ENCODE measurements at places on chromosomes 5 and 9.

- no peak for DNase-seq
Measured at GRCh38 chr9:114690308-114690707, 8.3 kb upstream of the TEX48 start.

DNA sequence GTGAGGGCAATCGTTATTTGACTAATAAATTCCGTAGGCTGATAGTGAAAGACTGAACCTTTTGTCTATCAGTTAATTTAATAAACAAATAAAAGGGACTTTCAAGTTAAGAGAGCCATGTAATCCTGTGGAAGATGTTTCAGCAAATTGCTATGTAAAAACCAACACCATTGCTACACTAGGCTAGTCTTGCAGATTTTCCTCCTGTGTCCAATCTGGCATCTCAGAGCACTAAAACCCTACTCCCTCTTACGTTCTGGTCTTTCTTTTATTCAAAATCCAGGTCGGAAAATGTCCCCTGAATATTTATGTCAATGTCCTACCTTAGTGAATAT lies 478.8 kb upstream of the TNC start:
- DNase-seq: no peak

DNA sequence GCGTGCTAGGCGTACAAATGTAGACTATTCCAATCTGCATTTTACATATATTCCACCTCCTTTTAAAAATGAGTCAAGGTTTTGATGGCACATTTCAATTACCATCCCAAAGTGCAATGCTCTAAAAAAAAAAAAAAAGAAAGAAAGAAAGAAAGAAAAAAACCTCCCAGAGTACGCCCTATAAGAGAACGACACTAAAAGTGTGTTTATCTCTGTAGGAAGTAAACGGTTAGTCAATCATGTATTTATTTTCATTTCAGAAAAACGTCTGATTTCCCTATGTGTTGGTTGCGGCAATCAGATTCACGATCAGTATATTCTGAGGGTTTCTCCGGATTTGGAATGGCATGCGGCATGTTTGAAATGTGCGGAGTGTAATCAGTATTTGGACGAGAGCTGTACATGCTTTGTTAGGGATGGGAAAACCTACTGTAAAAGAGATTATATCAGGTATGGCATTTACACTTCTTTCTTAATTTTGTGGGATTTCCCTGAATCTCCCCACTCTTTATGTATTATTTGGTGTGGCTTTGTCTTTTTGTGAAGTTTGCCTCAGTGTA lies 1.1 kb downstream of the ISL1 start:
- DNase-seq: no peak

DNA sequence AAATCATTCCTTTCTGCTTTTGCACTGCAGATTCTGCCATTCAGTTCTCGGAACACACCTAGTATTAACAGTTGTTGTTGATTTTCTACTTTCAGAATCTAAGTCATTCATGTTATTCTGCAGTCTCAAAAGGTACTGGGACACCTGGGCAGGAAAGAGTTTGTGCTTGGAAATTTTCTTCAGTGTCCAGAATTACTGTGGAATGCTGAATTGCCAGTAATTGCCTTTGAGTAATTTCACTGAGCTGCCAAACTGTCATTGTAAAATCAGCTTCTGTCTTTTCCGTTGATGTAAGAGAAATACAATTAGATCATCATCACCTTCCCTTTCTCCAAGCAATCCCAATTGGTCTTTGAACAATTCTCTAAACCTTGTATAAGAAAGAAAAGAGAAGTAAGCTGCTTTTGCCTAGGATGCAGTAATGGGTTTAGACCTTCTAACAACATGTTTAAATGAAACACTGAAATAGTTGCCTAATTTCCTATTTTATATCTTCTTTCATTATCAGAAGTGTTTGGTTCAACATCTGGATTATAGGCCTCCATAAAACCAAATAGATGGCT lies 75.7 kb upstream of the TGFBR1 start:
- DNase-seq: no peak

DNA sequence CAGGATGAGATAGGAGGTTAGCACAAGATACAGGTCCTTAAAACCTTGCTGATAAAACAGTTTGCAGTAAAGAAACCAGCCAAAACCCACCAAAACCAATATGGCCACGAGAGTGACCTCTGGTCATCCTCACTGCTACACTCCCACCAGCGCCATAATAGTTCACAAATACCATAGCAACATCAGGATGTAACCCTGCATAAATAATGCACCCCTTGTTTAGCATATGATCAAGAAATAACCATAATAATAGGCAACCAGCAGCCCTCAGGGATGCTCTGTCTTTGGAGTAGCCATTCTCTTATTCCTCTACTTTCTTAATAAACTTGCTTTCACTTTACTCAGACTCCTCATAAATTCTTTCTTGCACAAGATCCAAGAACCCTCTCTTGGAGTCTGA lies 86.9 kb upstream of the PRSS3 start:
- no peak for DNase-seq

GRCh38 chr5:40503439-40503838 lies 176.3 kb upstream of the PTGER4 start:
- no peak for DNase-seq

DNA sequence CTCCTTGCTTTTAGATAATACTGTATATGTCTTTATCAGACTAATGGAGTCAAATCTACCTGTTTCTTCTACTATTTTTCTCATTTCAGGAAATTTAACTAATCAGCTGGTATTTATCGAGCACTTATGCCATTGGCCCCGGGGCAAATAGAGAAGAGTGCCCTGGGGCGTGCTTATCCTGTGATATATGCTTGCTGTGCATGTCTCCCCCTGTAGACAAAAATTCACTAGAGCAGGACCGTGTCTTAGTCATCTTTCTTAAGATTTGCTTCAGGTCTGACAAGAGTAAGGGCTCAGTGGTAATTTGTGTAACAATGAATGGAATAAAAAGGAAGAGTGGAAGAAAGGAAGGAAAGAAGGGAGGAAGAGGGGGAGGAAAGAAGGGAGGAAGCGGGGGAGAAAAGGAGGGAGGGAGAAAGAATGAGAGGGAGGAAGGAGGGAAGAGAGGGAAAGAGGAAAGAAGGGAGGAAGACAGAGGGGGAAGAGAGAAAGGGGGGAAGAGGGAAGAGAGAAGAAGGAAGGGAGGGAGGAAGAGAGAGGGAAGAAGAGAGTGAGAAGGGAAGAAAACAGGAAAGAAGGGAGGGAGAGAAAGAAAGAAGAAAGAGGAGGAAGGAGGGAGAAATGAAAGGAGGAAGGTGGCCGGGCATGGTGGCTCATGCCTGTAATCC lies 295.7 kb upstream of the PANK3 start:
- DNase-seq: no peak

- no peak for DNase-seq
Measured at GRCh38 chr9:8489835-8490234, 690.3 kb upstream of the DMAC1 start.

- no peak for DNase-seq
Measured at GRCh38 chr5:31855134-31856040, 216.5 kb downstream of the PDZD2 start.

DNA sequence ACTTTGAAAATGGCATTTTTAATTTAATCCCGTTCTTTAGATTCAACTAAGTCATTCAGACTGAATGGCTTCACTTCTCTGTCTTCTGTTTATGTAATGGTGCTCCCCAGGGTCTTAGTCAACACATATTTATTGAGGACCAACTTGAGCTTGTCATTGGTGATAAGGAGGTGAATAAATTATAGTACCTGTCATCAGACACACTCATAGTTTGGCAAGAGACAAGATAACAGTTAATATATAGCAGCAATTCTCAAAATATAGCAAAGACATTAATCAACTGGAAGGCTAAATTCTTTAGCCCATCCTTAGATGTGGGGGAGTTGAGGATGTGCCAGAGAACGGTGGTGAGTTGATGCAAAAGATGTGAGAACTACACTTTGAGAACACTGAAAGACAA lies 78.4 kb downstream of the MACIR start:
- DNase-seq: no peak

DNA sequence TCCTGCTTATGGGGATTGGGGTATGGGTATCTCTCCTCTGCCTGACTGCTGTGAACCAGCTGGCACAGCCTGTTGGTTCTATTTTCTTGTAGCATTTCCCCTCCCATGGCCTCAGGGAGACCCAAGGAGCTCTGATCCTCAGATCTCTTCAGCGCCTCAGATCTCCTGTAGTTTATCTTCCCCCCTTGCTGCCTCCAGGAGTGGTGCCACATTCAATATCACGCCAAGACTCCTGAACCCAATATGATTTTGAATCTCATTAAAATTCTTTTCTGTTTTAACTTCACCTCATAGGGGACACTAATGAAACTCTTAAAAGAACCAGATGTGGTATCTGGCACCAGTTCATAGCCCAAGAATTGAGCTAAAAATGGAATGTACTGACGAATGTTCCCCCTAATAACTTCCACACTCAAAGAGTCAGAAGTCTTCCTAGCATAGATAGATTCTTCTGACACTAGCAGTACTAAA lies 59.6 kb upstream of the LIFR start:
- DNase-seq: no peak

DNA sequence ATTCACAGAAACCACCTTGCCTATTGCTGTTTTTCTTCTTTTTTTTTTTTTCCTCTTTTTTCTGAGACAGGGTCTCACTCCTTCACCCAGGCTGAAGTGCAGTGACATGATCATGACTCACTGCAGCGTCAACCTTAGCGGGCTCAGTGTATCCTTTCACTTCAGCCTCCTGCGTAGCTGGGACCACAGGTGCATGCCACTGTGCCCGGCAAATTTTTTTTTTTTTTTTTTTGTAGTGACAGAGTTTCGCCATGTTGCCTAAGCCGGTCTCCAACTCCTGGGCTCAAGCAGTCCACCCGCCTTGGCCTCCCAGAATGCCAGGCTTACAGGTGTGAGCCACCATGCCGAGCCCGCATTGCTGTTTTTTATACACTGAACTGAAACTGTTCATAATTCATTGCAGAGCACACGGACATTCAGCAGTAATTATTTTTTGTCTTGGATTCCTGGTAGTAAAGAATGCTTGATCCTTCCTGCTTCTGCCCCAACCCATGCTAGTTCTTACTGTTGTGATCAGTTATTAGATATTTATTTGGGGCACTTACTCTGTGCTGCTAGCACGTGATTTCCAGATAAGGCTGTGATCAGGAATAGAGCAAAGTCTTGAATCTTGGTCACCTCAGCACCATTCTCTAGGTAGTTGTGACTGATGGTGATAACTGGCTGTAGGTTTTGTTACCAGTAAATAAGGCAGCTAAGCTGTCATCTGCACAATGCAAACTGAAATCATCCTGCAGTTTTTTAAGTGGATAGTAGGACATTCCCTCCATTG lies 14.0 kb downstream of the MAP3K1 start:
- DNase-seq: no peak

DNA sequence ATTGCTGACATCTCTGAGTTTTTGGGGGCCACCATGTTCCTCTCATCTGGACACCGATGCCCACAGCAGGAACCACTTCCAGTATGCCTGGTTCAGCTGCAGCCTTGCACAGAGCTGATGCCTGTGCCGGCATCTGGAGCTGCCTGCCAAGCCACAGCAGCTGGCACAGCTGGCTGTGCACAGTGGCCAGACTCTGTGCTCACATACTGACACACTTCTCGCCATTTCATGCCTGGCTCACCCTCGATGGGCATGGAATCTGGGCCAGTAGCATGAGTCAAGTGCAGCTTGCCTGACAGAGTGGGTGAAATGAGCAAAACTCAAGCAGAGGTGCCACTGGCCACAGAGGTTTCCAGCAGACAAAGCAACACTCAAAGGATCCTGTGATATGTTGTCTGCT lies 863.4 kb downstream of the DNAH5 start:
- no peak for DNase-seq

DNA sequence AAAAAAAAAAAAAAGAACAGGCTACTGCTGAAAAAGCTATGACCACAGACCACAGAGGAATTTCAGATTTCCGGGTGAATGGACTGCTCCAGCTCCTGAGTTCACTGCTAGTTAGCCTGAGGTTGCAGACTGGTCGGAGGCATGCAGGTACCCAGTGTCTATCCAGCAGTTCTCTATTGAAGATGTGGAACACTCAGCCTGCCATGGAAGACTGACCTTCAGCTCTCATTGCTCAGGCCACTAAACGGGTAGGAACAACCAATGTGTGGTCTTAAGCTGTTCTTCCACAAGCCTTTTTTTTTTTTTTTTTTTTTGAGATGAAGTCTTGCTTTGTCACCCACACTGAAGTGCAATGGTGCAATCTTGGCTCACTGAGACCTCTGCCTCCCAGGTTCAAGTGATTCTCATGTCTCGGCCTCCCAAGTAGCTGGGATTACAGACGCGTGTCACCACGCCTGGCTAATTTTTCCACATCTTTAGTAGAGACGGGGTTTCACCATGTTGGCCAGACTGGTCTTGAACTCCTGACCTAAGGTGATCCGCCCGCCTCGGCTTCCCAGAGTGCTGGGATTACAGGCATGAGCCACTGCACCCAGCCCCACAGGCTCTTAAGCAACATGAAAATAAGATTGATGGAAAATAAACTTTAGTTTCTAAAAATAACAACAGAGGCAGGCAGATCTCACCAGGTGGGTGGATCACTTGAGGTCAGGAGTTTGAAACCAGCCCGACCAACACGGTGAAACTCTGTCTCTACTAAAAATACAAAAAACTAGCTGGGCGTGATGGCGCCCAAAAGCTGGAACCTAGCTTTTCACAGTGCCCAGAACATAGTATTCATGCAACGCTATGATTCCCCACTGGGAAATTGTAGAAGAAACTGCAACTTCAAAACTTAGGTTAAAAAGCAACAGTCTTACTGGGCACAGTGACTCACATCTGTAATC lies 20.0 kb upstream of the NPM1 start:
- DNase-seq: no peak

DNA sequence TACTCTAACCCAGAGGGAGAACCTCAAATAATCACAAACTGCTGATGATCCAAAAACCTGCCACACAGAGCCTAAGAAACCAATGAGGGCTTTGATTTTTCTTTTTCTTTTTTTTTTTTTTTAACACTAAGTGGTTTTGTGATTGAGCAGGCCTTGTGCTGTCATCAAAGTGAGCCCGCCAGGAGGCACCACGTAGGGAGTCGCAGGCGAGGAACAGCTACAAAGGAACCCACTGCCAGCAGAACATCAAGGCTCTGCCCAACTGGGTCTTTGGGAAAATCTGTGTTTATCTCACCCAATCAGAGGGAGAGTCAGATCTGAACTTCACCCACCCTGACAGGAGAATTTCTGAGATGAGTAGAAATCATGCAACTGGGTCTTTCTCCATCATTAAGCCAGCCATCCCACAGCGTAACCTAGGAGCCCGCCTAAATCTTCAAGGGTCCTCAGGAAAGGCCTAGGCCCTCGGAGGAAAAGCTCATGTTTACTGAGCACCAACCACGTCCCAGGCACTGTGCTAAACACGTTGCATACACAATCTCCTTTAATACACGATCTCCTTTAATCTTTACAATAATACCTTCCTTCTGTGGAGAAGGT lies 126.9 kb upstream of the FSTL4 start:
- DNase-seq: no peak

GRCh38 chr9:10876333-10876732 lies 263.5 kb upstream of the PTPRD start:
- DNase-seq: no peak

GRCh38 chr5:97499605-97500004 lies 316.6 kb upstream of the RIOK2 start:
- no peak for DNase-seq

- no peak for DNase-seq
Measured at GRCh38 chr9:93976973-93977372, 21.8 kb upstream of the BARX1 start.

- no peak for DNase-seq
Measured at GRCh38 chr5:20949636-20950035, 961.6 kb upstream of the CDH18 start.

GRCh38 chr5:59241119-59241518 lies 652.4 kb downstream of the PDE4D start:
- no peak for DNase-seq

Data from thoracic aorta (tissue), 2 donors.